ENCODE measurements at places on chromosomes 13 and 19. TPM values are rescaled to one million over a fixed set of nuclear protein-coding genes. Genes with fewer than 3 reads are reported as not detected.

- H3K27me3 ChIP-seq = no peaks in the 10 kb centered on the region
- H3K4me3 ChIP-seq = no peak overlapping the region
- no peaks in the 10 kb centered on the region for H3K4me1 ChIP-seq
- no peaks in the 10 kb centered on the region for H3K36me3 ChIP-seq
- DNase-seq = no peak
- no peak overlapping the region for H3K27ac ChIP-seq
Observed at GRCh38 chr13:55554741-55555140, 1586.0 kb upstream of the PRR20A start.

GRCh38 chr13:75356421-75356820 is 125.5 kb downstream of the TBC1D4 start:
- no peaks in the 10 kb centered on the region for H3K4me1 ChIP-seq
- no peak overlapping the region for H3K27ac ChIP-seq
- no peaks in the 10 kb centered on the region for H3K27me3 ChIP-seq
- no peaks in the 10 kb centered on the region for H3K36me3 ChIP-seq

- no peaks in the 10 kb centered on the region for H3K4me1 ChIP-seq
- H3K36me3 ChIP-seq = no peaks in the 10 kb centered on the region
- no peaks in the 10 kb centered on the region for H3K27me3 ChIP-seq
- H3K27ac ChIP-seq = no peak overlapping the region
Observed at GRCh38 chr13:28623782-28624706, 34.9 kb upstream of the POMP start.

TMEM86B gene
- polyA plus RNA-seq = 27.3 TPM

CEACAM8 gene
- not detected for polyA plus RNA-seq
